ENCODE measurements at places on chromosomes 3 and 15.

- no peak for DNase-seq
These were observed 188.2 kb downstream of the ZBTB20 start for GRCh38 chr3:114958930-114959329.

GRCh38 chr3:86175593-86176444 is 815.1 kb downstream of the VGLL3 start:
- DNase-seq = no peak

- no peak for DNase-seq
These were observed 272.5 kb downstream of the TBC1D5 start for GRCh38 chr3:17469954-17470353.

- no peak for DNase-seq
These were observed 706.9 kb downstream of the TBL1XR1 start for GRCh38 chr3:176490357-176490756.

DNA sequence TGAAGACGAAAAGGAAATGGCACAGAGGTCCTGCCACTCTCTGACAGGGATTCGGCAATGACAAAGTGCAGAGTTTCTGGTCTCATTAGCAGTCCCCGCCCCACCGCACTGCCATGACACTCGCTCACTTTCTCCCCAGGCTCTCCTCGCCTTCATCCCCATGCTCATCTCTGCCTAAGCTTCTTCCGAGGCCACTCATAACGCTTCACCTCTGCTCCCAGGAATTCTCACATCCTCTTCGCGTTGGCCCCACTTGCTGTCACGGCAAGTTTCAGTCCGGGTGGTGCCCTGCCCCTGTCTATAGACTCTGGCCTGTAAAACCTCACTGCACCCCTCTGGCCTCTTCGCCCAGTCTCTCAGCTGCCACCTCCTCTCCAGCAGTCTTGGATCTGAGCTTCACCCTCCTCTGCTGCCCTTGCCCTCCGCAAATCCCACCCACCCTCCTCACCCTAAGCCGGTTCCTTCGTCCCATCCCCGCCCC is 654 bp downstream of the RUBCN start:
- DNase-seq = peak; percentile 43

DNA sequence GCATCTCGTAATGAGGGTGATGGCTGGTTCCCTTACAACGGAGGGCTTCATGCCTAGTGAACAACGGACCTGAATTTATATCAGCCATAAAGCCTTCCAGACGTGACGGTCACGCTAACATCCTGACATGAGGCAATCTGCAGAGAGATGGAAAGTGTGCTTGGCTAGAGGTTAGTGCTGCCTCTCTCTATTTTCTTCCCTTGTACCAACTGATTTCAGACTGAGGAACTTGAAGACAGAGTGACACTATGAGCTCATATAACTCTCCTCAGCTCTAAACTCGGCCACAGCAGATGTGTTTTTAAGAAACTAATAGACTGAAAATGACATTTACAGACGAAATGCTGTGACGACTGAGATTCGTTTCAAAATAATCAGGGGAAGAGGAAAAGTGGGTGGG is 122.4 kb downstream of the XXYLT1 start:
- DNase-seq = no peak

GRCh38 chr15:75714195-75714594 is 1.5 kb upstream of the CSPG4 start:
- DNase-seq = no peak

DNA sequence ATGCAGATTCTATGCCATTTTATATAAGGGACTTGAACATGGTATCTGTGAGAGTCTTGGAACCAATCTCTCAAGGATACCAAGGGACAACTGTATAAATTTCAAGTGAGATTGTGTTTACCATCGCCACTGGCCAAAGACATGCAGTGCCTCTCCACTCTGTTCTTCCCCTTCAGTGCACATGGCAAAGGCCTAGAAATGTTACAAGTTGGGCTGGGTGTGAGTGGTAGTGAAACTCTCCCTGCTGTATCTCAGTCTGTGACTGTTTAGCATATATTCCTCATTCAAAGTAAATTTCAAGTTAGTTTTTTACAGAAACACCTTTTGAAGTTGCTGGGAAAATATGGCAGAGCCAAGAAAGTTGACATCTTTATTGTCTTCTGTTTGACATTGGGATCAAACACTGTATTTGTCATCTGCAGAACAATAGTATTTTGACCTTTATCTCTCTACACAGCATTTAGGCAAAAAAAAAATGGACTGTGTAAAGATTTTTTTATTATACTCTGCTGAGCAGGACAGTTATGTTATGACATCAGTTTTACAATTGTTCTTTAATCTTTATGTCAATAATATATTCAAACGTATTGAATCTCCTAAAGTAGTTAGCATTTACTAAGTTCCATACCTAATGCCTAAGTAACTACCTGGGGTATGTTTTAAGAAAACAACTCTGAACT is 101.4 kb downstream of the CCNL1 start:
- no peak for DNase-seq

DNA sequence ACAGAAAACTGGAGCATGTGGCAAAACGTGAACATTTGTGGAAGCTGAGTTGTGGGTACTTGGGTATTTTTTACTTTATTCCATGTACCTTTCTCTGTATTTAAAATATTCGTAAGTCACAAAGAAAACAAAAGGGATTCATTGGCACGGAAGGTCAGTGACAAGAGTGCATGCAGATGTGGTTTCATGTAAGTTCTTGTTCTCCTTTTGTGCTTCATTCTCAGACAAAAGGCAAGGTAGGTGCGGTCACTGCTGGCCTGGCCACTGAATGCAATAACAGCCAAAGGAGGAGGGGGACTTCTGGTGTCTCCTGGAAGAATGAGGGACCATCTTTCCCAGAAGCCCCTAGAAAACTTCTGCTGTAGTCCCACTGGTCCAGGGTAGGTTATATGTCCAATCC is 200.0 kb upstream of the TOPAZ1 start:
- DNase-seq = no peak

GRCh38 chr3:119796368-119796767 is 14.5 kb downstream of the NR1I2 start:
- DNase-seq = no peak

- no peak for DNase-seq
These were observed 9.5 kb upstream of the TRIM69 start for GRCh38 chr15:44726568-44727484.

- DNase-seq = no peak
These were observed 168.0 kb upstream of the MLF1 start for GRCh38 chr3:158403013-158403412.

- no peak for DNase-seq
These were observed 45.8 kb upstream of the FSIP1 start for GRCh38 chr15:39828374-39828931.

DNA sequence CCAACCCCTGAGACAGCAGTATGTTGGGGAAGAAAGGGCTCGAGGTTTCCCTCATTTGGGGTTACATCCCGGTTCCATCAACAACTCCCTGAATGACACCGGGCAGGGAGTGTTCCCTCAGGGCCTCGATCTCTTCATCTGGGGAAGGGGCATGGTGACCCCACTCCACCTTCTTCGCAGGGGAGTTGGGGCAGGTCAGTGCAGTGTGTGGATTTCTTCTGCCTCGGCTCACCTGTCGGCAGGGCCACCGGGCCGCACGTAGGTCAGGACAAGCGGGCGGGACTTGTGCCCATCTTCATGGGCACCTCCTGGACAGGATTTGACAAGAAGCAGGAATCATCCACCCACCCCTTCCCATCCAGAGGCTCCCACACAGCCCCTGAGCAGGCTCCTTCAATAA is 17.4 kb downstream of the GRIP2 start:
- no peak for DNase-seq

DNA sequence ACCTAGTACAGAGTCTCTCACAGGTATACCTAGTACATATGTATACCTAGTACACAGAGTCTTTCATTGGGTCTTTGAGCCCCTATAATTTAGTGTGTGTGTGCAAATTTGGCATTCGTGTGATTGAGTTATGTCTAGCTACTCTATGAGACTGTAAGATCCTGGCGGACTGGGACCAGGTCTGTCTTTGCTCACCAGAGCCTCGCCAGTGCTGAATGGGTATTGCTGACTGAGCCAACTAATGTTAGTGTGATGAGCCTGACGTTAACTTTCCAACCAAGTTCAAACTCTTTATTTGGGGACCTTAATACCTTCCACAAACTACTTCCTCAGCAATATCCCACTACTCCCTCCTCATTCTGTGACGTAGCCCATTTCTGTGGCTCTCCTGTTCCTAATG is 35.6 kb downstream of the SETMAR start:
- no peak for DNase-seq

GRCh38 chr3:9301798-9302197 is 52.4 kb upstream of the SRGAP3 start:
- no peak for DNase-seq

DNA sequence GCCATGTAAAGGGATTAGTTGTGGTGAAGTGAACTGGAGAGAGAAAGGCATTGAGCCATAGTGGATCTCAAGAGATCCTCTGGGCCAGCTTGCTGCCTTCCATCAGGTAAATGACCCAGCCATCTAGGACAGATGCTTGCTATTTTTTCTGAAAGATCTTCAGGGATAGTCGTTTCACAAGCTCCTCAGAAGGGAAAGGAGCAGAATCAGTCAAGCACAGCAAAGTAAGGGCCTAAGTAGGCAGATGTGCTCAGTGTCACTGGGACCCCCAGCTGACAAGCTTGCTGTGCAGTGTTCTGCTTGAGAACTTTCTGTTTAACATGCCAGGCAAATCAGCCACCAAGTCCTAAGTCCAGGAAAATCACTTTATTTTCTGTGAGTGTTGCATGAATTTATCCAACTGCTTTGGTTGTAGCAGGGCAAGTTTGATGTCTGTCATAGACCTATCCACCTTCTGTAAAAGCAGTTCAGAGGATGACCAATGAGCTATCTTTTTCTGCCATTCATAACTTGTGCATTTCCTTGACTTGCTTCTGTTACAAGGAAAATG is 319.8 kb downstream of the IL5RA start:
- DNase-seq = no peak

DNA sequence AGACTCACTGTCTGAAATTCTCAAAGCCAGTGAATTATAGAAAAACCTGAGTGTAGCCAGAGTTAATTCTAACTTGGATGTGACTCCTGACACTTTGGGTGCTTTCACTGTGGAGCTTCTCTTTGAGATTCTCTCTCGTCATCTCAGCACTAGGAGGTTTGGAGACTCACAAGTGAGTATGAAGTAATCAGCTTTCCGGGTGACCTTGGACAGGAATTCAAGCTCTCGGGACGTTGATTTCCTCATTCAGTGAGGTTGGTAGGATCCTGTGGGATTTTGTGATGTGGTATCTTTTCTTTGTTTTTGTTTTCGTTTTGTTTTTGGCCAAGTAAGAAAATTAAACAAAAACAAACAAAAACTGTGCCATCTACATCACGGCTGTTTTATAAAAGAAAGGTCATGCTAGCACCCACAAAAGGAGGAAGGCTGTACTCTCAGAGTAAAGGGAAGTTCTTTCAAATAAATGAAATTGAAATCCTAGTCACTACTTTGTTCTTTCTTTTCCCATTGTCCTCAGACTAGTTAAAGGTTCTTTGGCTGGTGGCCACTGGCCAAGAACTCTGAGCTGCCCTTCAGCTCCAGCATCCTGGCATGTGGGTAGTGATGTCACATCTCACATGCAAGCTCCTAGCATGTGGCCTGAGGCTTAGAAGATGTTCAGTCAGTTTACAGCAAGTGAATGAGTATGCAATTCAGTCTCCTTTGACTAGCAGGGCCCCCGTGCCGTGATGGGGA is 263.3 kb upstream of the TPM1 start:
- DNase-seq = no peak

- DNase-seq = no peak
These were observed 66.1 kb downstream of the TPRA1 start for GRCh38 chr3:127524296-127524896.

- DNase-seq = no peak
These were observed 1249.8 kb downstream of the NSUN3 start for GRCh38 chr3:95312650-95313049.

GRCh38 chr15:69482686-69483256 is 30.2 kb downstream of the RPLP1 start:
- no peak for DNase-seq

GRCh38 chr3:64691051-64691450 is 3.3 kb upstream of the ADAMTS9 start:
- no peak for DNase-seq

- DNase-seq = no peak
These were observed 21.7 kb downstream of the NMNAT3 start for GRCh38 chr3:139655909-139656595.

DNA sequence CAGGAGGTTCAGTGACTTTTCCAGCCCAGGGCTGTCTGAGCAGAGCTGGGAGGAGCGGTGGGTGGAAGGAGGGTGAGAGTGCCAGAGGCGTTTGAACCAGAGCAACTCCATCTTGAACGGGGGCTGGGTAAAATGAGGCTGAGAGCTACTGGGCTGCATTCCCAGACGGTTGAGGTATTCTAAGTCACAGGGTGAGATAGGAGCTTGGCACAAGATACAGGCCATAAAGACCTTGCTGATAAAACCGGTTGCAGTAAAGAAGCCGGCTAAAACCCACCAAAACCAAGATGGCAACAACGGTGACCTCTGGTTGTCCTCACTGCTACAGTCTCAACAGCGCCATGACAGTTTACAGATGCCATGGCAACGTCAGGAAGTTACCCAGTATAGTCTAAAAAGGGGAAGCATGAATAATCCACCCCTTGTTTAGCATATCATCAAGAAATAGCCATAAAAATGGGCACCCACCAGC is 60.2 kb downstream of the ABTB1 start:
- DNase-seq = no peak

DNA sequence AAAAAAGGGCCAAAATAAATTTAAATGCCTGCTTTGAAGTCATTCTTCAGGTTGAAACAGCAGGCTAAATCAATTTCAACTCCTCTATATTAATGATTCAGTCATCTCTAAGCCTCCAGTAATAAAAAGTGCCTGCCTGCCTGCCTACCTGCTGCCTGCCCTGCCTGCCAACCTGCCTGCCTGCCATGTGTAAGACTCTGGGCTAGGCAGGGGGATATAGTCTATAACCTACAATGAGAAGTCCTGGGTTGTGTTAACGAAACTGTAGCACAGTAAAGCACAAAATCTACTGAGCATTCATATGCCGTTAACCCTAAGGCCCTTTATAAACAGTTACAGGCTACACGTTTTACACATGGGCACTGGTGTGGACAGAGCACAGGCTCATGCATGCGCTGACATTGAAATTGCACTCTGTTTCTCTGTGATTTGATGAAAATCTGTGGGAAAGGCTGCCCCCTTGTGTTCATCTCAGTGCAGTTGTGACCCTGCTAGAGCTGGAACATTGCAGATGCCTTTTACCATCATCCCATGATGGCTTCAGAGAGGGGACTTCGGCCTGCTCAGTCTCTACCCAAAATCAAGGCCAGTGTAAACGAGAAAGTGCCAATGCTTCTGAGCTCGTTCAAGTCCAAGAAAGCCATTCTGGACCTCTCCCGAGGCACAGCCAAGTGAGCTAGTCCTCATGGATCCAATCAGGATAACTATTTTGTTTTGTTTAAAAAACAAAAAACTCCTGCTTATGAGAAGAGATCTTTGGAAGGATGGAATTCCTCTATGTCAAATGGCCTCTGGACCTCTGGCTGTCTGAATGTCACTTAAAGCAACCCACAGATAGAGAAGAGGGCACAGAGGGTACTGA is 64.6 kb downstream of the EFL1 start:
- peak; percentile 32 for DNase-seq

DNA sequence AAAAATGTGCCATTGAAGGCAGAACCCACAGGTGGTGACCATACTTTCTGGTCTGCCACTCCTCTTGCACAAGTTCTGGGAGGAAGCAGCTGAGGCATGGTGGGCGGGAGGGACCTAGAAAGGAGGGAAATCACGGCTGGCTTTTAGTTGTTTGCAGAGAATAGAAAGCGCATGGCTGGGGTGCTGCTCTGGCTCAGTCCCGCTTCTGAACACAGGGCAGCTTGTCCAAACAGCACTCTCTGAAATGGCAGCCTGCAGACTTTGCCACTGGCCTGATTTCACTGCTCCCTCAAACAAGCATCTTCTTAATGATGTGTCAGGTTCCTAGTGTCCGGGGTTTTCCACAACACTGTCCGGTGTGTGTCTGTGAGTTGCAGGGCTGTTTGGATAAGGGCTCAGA is 76.7 kb downstream of the AAGAB start:
- no peak for DNase-seq

All from stimulated activated CD8-positive, alpha-beta memory T cell treated with anti-CD3 and anti-CD28 coated beads, Interleukin-2, amount 100 ng/mL, for 48 hours (primary cell).